ENCODE measurements at places on chromosomes 3 and 15.
A peak's percentile ranks its signal among the peaks of the same experiment; 100 is the strongest.

GRCh38 chr15:28873585-28874190 is 12.1 kb upstream of the APBA2 start:
- no peak for DNase-seq

- peak; percentile 83 for DNase-seq
These were observed 11.3 kb upstream of the P2RY12 start for GRCh38 chr3:151395806-151396205.

GRCh38 chr3:43030162-43030935 is 51.2 kb downstream of the GASK1A start:
- no peak for DNase-seq

DNA sequence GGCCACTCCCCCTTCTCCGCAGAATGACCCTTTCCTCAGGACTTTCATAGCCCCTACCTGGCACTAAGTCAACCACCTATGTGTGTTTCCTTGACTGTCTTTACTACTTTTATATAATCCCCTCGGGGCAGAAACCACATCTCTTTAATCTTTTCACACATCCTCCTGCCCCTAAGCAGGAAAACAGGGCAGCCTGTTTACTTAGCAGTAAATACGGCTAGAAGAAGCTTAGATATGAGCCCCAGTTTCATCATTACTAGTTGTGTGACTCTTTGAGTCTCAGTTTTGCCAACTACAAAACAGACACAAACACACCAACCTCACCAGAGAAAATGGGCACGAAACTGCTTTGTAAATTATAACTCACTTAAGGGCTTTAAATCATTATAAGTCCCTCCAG is 98.3 kb downstream of the CYP19A1 start:
- peak; percentile 30 for DNase-seq

GRCh38 chr3:149142682-149143081 is 13.2 kb downstream of the HPS3 start:
- peak; percentile 96 for DNase-seq

DNA sequence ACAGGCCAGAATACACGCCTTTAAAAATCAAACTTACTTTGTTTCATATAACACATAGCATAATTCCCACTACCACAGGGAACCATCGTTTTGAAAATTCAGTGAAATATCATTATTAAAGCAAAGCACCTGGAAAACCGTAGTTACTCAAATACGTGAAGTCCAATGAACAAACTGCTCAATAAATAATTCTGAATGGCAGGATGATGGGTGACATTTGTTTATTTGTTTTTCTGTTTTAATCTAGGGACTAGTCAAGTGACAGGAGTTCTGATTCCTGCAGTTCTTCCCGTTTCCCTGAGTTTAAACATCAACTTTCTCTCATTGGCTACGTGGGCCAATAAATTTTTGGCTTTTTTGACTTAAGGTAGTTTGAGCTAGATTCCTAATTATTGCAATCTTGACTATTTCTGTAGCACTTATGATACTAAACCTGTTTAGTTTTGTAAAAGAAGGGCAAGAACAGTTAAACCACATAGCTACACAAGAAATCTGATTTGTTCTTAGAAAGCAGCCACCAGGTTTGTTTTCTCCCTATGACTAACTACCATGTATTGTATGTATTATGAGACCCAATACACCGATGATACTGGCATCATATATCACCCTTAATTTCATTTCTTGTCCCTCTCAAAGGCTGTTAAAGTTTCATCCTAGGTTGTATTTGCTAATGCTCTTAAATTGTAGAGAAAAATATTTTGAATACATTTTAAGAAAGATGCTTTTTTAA is 411.2 kb downstream of the SHQ1 start:
- DNase-seq: no peak

- DNase-seq: peak; percentile 33
These were observed 67.6 kb upstream of the GCNT3 start for GRCh38 chr15:59543721-59544547.

- DNase-seq: no peak
These were observed 142.3 kb downstream of the VPS8 start for GRCh38 chr3:184954251-184954650.

DNA sequence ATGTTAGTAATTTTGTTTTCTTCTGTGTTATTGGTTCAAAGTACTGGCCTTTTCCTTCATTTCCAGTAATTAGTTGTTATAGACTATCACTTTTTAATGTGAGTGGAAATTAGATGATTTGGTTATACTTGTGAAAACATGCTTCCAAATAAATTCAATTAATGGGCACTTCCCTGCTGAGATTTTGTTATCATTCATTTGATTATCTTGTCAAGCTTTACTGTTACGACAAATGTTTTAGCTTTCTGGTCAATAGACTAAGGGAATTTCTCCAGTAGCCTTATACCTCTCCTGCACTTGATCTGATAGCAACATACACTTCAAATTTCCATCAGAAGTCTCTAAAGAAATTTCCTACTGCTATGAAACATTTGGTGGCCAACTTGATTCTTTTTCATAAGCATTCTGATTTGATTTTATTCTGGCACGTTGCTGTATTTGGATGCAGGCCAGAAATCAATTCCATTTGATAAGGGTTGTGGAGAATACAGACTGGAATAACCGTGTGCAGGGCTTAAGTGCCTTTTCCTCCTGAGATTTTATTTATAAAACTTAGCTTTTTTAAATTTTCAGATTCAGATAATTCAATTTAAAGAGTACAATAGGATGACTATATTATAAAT is 573.8 kb upstream of the NAALADL2 start:
- no peak for DNase-seq

- no peak for DNase-seq
These were observed 6.4 kb upstream of the IGF2BP2 start for GRCh38 chr3:185831195-185831594.

- no peak for DNase-seq
These were observed 9.6 kb downstream of the ZBTB11 start for GRCh38 chr3:101667331-101667730.

- no peak for DNase-seq
These were observed 14.5 kb downstream of the LAMP3 start for GRCh38 chr3:183148056-183148455.

- no peak for DNase-seq
These were observed 15.0 kb downstream of the TIGIT start for GRCh38 chr3:114308830-114309229.

DNA sequence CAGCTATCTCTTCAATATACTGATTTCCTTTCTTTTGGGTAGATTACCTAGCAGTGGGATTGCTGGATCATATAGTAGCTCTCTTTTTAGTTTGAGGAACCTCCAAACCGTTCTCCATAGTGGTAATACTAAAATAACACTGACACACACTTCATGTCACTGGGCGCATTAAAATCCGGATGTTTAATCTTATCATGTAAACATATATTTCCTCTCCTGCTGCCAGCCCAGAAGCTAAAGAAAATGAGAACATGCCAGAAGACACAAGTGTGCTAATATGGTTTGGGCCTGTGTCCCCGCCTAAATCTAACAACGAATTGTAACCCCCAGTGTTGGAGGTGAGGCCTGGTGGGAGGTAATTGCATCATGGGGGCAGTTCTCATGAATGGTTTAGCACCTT is 23.6 kb upstream of the KCNMB2 start:
- DNase-seq: no peak

GRCh38 chr15:75446151-75446550 is 5.3 kb downstream of the SIN3A start:
- no peak for DNase-seq

DNA sequence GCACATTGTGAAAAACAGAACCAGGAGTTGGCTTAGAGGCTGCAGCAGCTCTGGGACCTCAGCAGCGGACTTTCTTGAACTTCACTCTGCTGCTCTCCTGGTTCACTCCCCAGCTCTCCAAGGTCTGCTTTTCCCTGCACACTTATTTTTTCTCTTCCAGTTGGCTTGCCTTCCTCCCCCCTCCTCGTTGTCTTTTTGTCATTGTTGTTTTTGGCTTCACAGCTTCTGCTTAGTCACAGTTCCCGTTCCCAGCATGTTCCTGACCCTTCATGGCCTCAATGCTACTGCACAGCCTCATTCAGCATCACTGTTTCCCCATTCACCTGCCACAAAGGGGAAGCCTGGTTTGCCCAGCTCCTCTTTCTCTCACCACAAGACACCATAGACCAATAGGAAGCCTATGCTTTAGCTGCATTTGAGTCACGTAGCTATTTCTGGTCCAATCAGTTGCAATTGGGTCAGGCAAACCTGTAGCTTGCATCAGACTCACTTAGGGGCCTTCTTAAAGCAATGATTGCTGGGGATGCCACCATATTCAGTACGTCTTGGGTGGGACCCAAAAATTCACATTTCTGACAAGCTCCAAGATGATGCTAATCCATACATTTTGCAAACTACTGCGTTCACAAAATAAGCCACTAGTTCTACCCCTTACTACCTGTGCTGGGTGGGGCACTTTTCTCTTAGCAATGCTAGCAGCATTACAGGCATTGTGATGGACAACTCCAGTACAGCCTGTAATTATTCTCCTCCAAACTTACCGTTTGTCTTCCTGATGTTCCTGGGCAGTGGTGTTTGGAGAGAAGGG is 7.8 kb upstream of the SUMF1 start:
- DNase-seq: peak; percentile 96

GRCh38 chr3:128910006-128910405 is 30.6 kb downstream of the ACAD9 start:
- DNase-seq: peak; percentile 44

GRCh38 chr15:68284616-68285258 is 7.2 kb downstream of the FEM1B start:
- no peak for DNase-seq

GRCh38 chr15:41990691-41991090 is 18.3 kb upstream of the EHD4 start:
- no peak for DNase-seq

- no peak for DNase-seq
These were observed 22.7 kb upstream of the PIAS1 start for GRCh38 chr15:68031404-68031803.

- no peak for DNase-seq
These were observed 89.0 kb downstream of the GHSR start for GRCh38 chr3:172359231-172359630.

GRCh38 chr3:12228461-12228860 is 60.4 kb upstream of the PPARG start:
- DNase-seq: no peak

DNA sequence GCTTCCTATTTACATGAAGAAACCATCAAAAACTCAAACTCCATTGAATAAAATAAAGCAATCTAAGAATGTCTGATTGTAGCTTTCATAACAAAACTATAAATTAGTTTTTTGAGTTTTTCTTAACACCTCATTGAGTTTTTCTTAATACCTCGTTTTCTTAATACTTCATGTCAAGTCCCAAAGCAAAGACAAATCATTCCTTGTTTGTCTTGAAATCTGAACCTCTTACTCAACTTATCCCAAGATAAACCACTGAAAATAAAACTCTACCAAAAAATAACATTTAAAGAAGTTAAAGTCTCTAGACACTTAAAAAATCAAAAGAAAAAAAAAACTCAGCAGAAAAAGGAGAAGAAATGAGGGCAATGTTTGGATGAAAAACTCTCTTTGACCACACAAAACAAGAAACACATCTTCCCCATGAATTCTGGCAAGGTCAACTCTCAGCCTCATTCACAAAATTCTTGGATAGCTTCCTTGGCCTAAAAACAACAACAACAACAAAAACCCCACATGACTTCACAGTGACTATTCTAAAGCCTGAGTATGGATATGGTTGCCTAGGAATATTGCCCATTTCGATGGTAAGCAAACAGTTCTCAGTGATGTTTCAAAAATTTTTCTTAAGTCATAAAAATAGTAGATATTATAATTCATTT is 38.2 kb downstream of the TMCC1 start:
- DNase-seq: no peak

GRCh38 chr3:131361464-131362421 is 19.8 kb upstream of the NUDT16 start:
- DNase-seq: no peak

DNA sequence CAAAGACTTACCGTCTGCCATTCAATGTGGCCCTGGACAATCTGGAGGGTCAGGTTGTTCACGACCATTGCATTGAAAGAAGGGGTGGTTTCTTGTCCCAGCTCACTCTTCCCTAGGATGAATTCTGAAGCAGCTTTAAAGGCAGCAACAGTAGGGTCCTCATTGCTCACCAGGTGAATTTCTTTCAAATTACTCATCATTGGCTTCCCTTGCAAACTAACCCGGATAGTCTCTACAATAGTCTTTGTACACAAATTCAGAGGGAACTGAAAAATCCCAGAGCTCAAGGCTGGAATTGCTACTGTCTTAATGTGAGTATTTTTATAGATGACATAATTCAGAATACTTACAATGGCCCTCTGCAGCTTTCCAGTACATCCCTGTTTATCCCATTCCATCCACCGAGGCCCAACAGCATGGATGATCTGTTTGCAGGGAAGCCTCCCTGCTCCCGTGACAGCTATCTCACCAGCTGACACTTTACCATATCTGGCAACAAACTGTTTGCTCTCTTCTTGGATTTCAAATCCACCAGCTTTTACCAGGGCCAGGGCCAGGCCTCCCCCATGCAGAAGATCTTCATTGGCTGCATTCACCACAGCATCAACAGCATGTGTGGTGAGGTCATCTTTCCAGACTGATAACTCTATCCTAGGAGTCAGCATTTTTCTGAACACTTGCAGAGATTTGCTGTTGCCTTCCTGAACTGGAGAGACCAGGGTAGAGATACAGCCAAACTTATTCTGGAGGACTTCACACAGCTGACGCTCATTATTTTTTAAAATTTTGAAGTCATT is 8.6 kb downstream of the PARP9 start:
- no peak for DNase-seq

DNA sequence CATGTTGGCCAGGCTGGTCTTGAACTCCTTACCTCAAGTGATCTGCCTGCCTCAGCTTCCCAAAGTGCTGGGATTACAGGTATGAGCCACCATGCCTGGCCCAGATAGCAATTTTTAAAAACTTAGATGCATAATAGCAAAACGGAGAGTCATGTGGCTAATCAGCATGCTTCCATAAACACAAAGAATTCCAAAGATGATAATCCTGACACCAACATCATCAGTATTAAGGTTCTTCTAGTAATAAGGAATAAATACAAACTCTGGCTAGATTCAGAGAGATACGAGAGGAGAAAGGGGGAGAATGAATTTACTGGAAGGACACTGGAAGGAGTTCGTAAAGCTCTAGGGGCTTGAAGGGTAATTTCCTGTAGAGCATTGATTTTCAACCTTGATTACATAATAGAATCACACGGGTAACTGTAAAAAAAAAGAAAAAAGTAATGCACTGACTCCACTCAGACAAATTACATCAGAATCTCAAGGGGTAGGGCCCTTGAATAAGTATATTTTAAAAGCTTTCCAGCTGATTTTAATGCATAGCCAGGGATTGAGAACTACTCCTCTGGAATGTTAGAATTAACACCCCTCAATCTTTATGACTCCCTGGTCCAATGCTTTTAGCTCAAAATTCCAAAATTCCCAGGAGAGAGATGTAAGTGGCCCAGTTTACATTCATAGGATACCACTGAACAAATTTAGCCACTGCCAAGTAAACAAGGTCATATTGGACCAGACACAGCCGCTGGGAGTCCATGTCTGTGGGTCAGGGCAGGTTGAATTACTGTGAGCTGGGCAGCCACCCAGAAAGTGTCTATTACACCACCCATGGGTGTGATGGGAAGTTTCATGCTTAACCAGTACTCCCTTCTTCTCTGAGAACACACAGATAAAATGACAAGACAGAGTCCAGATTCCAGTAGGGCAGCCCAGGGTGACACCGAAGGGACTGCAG is 243.9 kb downstream of the TBL1XR1 start:
- DNase-seq: no peak
